ENCODE measurements at places on chromosomes 6 and 20.
A peak's percentile ranks its signal among the peaks of the same experiment; 100 is the strongest.

DNA sequence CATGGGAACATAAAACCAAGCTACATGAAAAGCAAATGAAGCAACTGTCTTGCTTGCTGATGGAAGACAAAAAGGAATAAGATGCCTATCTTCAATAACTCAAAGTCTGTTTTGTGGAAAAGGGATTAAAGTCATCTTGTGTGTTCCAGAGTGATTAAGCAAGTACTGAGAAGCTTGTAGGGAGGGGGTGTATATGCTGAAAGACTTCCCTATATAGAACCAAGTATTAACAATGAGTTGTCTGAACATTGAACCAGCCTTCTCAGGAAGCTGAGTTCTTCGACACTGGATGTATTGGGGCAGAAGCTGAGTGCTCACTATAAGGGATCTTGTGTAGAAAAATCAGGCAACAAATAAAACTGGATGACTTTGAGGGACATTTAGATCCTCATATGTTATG lies 451.8 kb downstream of the CD83 start:
- DNase-seq = no peak

DNA sequence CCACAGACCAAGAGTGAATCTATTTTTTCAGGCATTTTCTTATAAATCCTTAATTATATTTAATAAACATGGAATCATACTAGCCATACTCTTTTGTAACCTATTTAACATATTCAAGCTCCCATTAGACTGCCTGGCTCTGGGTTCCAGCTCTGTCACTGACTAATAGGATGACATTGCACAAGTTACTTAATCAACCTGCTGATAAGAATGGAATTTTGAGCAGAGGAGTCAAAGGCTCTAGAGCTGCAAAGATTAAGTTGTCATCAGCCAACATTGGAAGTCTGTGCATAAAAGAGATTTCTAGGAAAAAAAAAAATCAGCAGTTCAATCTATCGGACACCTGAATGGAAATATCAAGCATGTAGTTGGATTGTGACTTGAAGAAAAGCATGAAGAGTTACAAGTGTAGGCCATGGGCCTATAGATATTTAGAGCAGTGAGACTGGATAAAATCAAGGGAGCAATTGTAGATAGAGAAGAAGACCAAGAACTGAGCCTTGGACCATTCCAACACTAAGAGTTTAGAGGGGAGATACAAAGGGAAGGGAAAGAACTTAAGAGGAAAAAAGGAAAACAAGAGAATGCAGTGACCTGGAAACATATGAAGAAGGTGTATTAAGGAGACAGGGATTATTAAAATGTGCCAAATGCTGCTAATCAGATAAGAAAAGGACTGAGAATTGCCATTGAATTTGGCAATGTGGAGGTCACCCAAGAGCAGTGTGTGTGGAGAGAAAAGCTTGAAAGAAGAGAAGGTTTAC lies 11.0 kb upstream of the HINT3 start:
- no peak for DNase-seq

DNA sequence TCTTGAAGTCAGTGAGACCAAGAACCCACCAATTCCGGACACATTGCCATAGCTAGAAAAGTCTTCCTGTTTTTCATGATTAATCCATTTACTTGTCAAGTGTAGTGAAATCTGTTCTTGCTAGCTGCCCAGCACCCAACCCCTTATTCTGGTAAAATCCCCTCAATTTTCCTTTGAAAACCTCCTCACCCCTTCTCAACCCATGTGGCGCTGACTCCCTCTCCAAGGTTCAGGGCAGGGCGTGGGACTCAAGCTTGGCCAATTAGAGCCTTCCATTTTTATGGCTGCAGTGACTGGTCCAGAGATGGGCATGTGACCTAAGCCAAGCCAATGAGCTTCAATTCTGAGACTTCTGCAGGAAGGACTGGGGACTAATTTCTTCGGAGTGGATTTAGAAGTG lies 9.8 kb upstream of the ZBP1 start:
- DNase-seq = no peak

DNA sequence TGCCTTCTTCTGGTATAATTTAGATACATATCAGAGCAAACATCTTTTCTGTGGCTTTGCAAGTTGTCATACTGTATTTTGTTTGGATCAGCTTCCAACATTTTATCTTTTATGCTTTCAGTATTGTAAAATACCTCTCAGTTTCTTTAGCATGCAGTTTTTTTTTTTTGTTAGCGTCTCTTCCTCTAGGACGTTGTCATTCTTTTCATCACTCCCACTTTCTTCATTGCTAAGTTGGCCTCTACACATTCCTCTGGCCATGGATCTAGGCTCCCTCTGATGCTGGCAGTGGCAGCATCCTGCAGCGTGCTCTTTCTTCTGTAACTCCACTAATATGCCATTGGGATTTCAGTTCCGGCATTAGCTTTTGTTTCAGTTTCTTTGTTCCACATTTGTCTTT lies 21.7 kb downstream of the RPRD1B start:
- DNase-seq = no peak

- no peak for DNase-seq
These were observed 466.6 kb upstream of the AGPAT4 start for GRCh38 chr6:161740486-161740885.

- DNase-seq = no peak
These were observed 214.2 kb upstream of the SUPT3H start for GRCh38 chr6:45591890-45592289.

- DNase-seq = no peak
These were observed 2.2 kb downstream of the CBLN4 start for GRCh38 chr20:56002908-56003800.

DNA sequence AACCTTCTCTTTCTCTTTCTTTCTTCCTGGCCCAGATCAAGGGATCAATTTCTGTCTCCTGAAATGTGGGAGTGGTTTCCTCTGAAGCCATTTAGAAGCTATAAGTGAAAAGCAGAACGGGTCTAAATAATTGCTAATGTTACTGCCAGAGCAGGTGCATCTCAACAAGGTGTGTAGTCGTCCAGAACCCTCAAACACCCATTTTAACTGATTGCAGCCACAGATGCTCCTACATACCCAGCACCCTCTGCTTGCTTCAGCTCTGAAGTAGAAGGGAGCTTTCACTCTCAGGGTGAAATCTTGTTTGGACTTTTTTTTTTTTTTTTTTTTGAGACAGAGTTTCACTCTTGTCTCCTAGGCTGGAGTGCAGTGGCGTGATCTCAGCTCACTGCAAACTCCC lies 592.1 kb upstream of the ARID1B start:
- DNase-seq = no peak

DNA sequence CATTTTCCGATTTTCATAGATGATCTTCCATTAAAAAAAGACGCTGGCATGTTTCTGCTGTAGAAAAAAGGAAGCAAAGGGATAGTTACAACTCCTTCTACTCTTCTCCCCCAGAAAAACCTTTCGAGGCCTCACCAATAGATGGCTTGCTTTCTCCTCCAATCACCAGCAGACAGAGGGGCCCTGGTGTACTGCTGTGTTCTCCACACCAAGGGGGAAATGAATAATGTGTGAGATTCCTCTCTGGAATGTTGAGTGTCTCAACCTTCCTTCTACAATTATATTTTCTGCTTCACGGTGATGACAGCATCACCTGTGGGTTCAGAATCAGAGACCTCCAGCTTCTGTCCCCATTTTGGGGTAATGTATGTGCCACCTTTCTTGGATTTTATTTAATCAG lies 185.7 kb upstream of the FLRT3 start:
- DNase-seq = no peak

GRCh38 chr20:53245574-53245973 lies 273.4 kb downstream of the TSHZ2 start:
- no peak for DNase-seq

DNA sequence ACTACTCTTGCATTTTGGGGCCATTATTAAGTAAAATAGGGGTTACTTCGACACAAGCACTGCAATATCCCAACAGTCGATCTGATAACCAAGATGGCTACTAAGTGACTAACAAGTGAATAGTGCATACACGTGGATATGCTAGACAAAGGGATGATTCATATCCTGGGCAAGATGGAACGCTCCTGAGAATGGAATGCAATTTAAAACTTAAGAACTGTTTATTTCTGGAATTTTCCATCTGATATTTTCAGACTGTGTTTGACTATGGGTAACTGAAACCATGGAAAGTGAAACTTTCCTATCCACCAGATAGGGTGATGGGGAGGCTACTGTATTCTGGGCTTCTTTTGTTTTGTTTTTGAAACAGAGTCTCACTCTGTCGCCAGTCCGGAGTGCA lies 66.5 kb downstream of the ILRUN start:
- no peak for DNase-seq

- no peak for DNase-seq
These were observed 3.3 kb upstream of the TAAR5 start for GRCh38 chr6:132592855-132593254.

DNA sequence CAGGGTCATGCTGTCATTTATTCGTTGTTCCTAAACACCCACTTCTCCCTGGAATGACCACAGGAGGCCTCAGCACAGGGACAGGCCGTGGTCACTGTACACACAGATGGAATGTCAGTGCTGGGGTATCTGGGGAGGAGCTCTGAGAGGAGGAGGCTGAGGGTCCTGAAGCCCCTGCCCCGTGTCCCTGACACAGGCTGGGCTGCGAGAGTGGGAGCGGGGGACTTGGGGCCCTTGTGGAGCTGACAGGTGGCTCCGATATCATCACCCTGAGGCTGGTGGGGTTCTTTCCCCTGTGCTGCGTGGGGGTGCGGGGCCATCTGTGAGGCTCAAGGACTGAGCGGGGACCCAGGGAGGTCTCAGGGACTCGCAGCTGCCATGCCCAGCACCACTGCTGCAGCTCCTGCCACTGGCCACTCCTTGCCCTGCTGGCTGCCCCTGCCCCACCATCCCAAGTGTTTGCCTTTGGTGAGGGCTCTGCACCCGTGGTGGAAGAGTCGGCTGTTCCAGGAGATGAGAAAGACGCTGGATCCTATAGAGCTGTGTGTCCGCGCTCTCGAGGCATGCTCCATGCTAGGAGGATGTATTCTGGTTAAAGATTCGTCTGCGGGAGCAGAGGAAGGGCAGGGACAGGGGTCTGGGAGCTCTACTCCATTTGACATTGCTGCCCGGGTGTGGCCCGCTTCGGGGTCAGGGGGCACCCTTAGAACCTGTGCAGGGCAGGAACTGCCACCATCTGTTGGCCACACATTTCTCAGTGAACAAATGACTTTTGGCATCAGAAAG lies 18.9 kb downstream of the NPEPL1 start:
- no peak for DNase-seq

DNA sequence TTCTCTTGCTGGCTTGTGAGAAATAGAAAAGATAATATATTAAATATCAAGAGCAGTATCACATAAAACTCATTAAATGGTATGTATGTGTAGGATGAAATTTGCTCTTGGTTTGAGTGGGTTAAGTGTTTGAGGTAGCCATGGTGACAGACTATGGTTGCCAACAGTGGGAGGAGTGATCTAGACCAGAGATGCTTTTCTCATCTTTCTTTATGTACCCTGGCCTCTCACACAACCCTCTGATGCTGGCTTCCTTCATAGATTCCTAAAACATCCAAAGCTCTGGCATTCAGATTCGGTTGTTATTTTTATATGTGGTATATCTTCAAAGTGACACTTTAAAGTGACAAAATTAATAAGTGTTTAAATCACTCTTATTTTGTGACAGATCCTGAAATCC lies 9.0 kb upstream of the MLIP start:
- DNase-seq = no peak

DNA sequence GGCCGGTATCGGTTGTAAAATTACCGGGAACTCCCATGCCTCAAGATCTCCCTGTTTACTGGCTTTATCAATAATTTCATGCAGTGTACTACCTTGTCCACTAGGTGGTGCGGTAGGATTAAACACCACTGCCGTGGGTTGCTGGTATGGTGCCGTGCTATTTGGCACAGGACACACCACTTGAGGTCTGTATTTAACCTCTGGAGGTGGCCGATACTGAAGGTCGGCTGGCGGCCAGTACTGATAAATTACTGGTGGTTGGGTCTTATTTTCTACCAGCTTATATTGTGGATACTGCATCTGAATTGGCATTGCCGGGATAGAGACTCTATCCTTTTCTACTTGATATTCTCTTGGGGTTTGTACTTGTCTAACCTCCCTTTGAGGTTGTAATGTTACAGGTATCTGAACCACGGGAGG lies 14.3 kb upstream of the PTCRA start:
- DNase-seq = peak; percentile 25

- no peak for DNase-seq
These were observed 22.9 kb downstream of the BCAS4 start for GRCh38 chr20:50817776-50818172.

GRCh38 chr6:35596448-35597442 lies 84.0 kb upstream of the TULP1 start:
- no peak for DNase-seq

DNA sequence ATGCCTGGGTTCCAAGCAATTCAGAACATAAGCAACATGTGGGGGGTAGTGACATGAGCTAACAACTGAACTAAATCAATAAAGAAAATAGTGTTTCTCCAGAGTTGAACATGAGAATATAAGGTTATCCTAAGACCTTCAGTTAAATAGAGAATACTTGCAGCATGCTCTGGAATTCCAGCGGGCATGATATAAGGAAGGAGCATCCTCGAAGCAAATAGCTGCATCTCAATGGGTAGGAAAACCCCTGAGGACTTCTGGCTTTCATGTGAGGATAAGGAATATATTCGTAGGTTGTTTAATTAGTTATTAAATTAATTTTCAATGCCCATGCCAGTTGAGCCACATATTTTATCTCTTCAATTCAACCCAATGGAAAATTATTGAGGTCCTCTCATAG lies 631.2 kb upstream of the EPHA7 start:
- no peak for DNase-seq

DNA sequence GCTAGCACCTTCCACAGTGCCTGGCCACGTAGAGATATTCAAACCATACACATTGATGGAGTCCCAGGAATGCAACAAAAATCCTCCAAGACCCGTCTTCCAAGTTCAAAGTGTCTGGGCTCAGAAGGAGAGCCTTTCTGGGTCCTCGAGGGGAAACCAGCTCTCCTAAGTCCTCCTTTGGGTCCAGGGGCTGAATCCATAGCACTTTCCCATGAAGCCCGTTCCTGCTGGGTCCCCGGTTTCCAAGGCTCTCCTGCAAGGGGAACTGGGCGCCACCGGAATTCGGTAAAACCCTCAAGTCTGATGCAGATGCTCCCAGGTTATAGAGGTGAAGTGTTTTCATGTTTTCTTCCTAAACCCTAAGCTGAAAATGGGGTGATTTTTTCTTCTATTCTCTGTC lies 101.2 kb upstream of the SNX9 start:
- DNase-seq = no peak

GRCh38 chr6:128112494-128112893 lies 211.6 kb upstream of the THEMIS start:
- no peak for DNase-seq

DNA sequence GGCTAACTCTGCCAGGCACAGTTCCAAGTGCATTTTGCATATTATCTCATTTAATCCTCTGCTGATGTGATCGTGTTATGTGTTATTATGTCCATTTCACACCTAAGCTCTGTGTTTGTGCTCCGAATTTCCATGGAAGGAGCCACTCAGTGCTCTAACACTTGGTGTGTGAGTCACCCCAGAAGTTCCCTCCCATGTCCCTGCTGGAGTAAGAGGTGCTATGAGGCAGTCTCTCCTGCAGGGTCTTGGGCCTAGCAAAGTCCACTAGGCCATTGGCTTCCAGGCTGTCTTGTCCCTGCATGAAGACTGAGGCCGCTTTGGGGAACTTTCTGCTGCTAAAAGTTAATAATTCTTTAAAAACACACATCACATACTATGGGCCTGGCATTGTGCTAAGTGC lies 405.9 kb upstream of the SULF2 start:
- DNase-seq = no peak

GRCh38 chr6:159038914-159039884 lies 5.6 kb downstream of the TAGAP start:
- DNase-seq = no peak

- DNase-seq = no peak
These were observed 149.8 kb upstream of the AKIRIN2 start for GRCh38 chr6:87851674-87852299.

- no peak for DNase-seq
These were observed 119.0 kb downstream of the SULF2 start for GRCh38 chr20:47666304-47666703.
